Suppressor macrophage treated with lipopolysaccharide for 1 hour (primary cell): ENCODE measurements at places on chromosomes 2 and 18.

GRCh38 chr2:10985260-10985659, 73.5 kb downstream of the KCNF1 start:
- DNase-seq, result no peak

- DNase-seq, result no peak
Measured at GRCh38 chr2:231765496-231765929, 15.6 kb downstream of the PDE6D start.

- DNase-seq, result no peak
Measured at GRCh38 chr2:124267794-124268193, 242.7 kb downstream of the CNTNAP5 start.

GRCh38 chr18:50707855-50708469, 111.9 kb downstream of the MRO start:
- no peak for DNase-seq

- no peak for DNase-seq
Measured at GRCh38 chr2:43278564-43279220, 52.3 kb upstream of the ZFP36L2 start.

- no peak for DNase-seq
Measured at GRCh38 chr2:42942214-42942989, 150.0 kb upstream of the HAAO start.

DNA sequence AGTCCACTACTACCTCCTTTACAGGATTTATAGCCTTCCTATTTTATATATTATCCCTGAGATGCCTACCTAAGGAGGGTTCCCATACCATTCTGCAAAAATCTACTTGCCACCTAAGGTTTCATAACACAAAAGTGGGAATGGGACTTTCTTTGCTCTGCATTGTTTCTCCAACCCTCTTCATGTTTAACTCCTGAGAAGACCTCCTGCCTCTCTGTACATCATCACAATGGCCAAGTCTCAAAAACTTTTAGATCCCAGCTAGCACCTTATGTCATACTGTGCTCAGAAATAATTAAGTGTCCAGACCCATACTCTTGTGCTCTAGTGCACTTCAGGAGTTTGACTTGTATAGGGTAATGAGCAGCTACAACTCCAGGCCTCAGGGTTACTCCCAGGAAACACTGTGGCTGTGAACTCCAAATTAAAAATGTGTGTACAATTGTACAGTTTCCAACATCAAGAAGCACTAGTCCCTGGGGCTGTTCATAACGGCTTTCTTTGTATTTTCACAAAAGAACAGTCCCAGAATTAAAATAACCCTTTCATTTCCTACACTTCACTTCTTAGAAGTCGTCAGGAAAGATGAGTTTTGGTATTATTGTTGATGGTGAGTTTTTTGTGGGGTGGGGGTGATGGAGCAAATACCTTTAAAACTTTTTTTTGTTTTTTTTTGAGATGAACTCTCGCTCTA, 39.4 kb downstream of the METAP1D start:
- DNase-seq, result no peak

GRCh38 chr2:73112026-73112912, 479 bp downstream of the RAB11FIP5 start:
- DNase-seq, result peak; percentile 30

DNA sequence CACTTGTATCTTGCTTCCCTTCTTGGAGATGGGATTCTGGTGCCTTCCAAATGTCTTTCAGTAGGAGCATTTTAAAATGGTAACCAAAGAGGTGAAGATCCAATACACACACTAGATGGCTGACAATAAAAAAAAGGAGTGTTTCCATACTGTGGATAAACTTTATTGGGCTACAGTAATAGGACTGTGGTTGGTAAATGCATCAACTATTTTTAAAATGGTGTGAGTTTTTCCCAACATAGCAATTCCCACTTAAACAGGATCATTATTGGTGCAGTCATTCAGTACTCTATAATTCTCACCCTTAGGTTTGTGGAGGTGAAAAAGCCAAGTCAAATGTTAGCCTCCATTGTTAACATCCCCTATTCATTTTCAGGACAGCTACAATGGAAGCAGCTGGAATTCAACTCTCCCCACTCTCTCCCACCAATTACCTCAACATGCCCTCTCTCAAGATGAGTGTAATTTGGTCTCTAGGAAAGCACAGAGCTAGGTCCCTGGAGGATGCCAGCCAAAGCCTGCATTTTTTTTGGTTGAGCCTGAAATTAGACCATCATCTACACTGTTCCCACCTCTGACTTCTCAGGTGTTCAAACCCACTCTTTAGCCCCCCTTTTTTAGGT, 273.3 kb downstream of the TCF4 start:
- no peak for DNase-seq

DNA sequence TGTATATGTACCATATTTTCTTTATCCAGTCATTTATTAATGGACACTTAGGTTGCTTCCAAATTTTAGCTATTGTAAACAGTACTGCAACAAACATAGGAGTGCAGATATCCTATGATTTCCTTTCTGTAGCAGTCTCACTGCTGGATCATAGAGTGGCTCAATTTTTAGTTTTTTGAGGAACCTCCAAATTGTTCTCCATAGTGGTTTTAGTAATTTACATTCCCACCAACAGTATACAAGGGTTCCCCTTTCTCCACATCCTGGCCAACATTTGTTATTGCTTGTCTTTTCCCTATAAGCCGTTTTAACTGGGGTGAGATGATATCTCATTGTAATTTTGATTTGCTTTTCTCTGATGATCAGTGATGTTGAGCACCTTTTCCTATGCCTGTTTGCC, 114.3 kb downstream of the TMEM17 start:
- DNase-seq, result peak; percentile 61
